ENCODE measurements at places on chromosomes 3 and 15.

- no peaks in the 10 kb centered on the region for H3K27me3 ChIP-seq
- H3K36me3 ChIP-seq: no peaks in the 10 kb centered on the region
- H3K27ac ChIP-seq: no peak overlapping the region
- DNase-seq: no peak
- H3K4me1 ChIP-seq: peaks cover 8% of the 10 kb centered on the region
Observed at GRCh38 chr3:195508185-195508584, 34.9 kb downstream of the PPP1R2 start.

DNA sequence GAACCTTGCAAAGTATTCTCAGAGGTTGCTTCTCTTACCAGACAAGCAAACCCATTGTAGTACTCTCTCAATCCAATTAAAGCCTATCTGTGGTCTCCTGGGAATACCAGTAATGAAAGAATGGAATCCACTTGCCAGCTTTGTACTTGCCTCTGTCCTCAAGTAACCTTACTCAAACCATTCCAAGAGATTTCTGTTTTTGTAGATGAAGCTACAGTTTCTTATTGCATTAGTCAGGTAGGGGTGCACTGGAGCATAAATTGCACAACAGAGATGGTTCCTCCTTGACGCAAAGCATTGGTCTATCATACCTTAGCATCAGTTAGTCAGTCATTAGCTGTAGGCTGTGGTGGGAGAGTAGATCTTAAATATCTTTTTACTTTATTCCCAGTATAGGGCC, 52.9 kb downstream of the BTLA start:
- no peak overlapping the region for H3K27ac ChIP-seq
- H3K4me3 ChIP-seq: no peak overlapping the region
- no peaks in the 10 kb centered on the region for H3K4me1 ChIP-seq
- H3K27me3 ChIP-seq: no peaks in the 10 kb centered on the region

DNA sequence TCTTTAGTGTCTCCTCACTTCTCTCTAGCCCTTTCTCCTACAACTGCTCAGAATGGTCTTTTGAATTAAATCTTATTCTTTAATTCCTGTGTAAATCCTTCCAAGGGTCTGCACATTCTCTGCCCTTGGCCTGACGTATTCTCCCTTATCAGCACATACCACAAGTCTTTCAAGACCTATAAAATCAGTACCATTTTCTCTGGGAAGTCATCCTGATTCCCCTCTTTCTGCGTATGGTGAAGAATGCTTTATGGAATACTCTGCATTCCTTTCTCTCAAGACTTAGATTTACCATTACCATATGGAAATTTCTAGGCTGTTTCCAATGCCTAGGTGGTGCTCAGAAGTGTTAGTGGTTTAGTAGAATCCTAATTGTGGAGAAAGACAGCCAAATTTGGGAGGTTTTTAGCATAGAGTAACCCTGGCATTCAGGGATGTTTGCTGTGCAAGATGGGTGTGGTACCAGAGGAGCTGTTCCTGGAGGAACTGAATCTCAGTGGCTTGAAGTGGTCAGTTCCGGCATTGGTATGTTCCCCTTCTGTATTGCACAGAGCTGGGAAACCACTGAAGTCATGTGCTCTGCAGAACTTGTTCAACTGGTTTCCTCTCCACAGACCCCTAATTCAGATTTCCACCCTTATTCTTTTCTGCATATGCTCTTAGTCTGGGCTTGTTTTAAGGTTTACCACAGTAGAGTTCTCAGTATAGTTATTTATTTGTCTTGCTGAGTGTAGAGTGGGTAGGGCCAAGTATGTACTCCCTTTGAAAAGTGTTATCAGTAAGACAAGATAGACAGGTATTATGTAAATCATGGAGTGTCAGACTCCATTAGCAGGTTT, 24.5 kb downstream of the IQGAP1 start:
- peak; percentile 71 for DNase-seq
- no peaks in the 10 kb centered on the region for H3K4me1 ChIP-seq
- H3K4me3 ChIP-seq: no peak overlapping the region
- no peaks in the 10 kb centered on the region for H3K27me3 ChIP-seq
- H3K36me3 ChIP-seq: no peaks in the 10 kb centered on the region
- no peak overlapping the region for H3K27ac ChIP-seq

DNA sequence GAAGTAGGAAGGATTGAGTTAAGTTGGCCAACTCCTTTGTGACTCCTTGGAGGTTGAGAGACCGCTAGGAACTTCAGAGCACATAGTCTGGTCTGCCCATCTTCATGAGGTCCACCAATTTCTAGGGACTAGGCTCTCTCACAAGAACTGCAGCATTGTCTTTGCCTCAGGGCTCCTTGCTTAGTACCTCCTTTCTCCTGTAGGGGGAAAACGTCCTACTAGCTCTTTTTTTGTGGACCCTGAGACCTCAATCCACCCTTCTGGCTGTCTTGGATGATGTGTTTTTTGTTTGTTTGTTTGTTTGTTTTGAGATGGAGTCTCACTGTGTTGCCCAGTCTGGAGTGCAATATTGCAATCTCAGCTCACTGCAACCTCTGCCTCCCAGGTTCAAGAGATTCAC, 21.6 kb downstream of the REC114 start:
- H3K4me3 ChIP-seq: no peak overlapping the region
- H3K27ac ChIP-seq: no peak overlapping the region
- no peaks in the 10 kb centered on the region for H3K27me3 ChIP-seq
- H3K4me1 ChIP-seq: no peaks in the 10 kb centered on the region
- no peaks in the 10 kb centered on the region for H3K36me3 ChIP-seq
- no peak for DNase-seq

DNA sequence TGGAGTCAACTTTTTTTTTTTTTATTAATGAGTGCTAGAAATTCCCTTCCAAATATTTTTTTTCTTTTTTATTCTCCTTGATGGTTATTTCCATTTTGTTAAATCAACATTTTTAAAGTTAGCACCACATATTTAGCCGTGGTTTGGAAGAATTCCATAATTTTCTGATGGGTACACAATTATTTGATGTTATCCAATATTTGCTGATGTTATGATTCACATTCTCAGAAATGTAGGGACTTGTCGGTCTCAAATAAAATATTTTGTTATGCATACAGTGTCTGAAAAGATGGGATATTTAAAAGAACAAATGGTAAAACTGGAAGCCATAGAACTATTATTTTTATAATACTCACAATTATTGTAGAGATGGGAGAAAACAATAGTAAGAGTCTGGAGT, 911.5 kb upstream of the GBE1 start:
- H3K36me3 ChIP-seq: no peaks in the 10 kb centered on the region
- H3K27ac ChIP-seq: no peak overlapping the region
- DNase-seq: no peak
- no peak overlapping the region for H3K4me3 ChIP-seq

All from right atrium auricular region (tissue), 2 donors.